ENCODE measurements at places on chromosomes 13 and 19.

- peak; percentile 8 for DNase-seq
These were observed 1.0 kb upstream of the CHAMP1 start for GRCh38 chr13:114313061-114313860.

GRCh38 chr13:67278235-67278634 lies 48.1 kb upstream of the PCDH9 start:
- no peak for DNase-seq

GRCh38 chr13:95122063-95122462 lies 179.2 kb downstream of the ABCC4 start:
- no peak for DNase-seq

DNA sequence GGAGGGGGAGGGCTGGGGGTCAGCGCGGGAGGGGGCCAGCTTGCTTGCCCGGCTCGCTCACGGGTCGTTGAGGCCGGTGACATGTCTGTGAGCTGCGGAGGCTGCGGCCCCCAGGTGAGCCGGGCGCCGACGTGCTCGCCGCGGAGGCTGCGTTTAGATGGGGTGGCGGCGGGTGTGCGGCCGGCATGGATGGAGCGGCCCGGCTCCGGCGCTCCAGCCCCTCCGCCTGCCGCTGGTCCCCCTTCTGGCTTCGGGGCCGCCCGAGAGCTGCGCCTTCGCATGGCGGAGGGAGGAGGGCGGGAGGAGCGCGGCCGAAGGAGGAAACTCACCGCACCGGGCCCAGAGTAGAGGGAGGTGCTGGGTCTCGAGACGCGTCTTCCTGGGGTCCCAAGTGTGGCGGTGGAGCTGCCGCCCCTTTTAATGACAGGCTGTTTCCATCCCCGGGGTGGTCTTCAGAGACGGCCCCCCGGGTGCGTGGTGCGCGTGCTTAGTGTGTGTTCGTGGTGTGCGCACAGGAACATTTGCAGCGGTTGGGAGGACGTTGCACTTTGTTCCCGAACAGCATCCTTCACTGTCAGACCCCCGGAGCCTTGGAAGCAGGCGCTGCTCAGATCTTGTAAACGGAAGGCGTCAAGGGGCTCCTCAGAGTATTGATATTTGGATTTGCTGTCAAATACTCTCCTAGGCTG lies at the start of gene AKAP11:
Gene AKAP11 (plus strand): TSS at position 38 of the 689 bp plus-strand sequence. CDS start 14,197 bp downstream, outside the sequence.
- peak; percentile 49 for DNase-seq

DNA sequence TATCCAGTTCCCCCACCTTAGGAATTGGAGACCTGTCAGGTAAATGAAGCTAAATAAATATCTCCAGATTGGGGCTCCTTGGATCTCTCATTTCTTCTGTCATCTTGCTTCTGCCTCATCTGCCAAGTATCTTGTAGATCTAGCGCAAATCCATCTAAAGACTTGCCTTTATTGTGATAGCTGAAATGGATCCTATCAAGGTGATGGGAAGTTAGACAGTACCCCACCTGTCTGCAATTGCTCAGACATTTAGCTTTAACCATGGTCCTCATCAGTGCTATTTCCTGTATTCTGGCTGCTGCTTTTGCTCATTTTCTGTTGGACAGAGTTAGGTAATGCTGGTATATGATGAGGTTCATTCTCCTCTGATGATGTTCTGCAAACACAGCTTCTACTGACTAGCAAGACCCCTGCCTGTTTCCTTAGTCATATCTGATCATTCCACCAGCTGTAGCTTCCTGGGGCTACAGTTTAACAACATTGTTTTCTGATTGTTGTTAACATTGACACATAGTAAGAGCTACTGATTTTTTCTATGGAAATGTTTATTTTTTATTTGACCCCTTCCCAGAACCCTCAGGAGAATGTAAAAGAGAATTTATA lies 340.0 kb downstream of the DCT start:
- DNase-seq: no peak

DNA sequence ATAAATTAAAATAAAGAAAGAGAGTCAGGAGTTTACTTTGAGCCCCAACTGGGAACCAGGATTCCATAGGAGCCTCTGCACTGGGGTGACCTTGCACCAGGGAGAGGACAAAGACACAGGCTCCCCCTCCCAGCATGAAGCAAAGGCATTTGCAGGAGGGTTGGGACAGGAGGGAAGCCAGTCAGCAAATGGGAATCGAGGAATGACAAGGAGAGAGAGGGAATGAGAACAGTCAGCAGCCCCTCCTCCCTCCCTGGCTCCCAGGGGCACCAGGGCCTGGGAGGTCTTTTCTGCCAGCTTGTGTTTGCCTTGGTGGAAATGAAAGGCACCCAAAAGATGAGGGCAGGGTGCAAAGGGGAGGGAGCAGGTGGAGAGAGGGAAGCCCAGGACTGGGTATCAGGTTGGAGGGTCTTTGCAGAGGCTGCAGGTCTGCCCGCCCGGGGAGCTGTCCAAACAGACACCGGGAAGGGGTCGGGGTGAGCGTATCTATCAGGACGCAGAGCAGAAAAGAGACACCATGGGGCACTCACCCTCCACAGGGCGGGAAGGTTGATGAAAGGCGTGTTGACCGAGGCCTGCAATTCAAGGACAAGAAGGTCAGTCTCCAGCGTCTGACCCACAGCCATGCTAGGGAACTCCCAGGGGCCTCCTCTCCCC lies 3.8 kb downstream of the SBSN start:
- no peak for DNase-seq

- no peak for DNase-seq
These were observed 26.8 kb downstream of the TUBA3C start for GRCh38 chr13:19154843-19155242.

DNA sequence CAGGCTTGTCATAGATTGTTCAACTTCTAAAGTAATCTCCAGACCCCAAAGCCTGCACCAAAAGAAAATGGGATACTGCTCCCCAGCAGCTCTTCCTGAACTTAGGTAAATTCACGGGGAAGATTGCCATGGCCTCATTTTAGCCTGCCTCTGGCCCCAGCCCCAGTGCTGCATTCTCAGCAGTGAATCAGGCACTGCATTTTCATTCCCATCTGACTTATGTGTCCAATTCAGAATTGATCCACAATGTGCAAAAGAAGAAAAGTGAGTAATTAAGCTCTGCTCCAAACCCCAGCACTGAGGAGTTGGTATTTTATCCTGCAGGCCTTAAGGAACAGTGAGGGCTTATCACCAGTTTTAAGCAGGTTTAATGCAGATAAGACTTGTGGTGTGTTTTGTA lies 176.4 kb downstream of the KCTD12 start:
- no peak for DNase-seq

GRCh38 chr19:51565583-51565982 lies 5.5 kb upstream of the ZNF175 start:
- DNase-seq: no peak

- DNase-seq: no peak
These were observed 721.6 kb upstream of the ARGLU1 start for GRCh38 chr13:107289540-107289939.

DNA sequence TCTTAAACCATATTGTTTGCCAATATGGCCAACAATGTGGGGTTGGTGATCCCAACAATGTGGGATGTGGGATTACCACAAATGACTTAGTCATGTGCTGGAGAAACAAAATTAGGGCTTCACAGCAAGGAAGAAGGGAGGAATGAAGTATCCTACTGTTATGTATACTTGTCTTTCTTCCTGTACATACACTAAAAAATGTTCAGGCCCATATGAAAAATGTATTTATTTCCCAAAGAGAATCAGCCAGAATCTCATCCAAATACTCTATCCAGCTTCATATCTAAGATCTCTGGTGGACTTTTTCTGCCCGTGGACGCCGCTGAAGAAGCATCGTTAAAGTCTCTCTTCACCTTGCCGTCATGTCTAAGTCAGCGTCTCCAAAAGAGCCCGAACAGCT lies at the start of gene HNRNPA1L2:
Gene HNRNPA1L2 (plus strand): TSS at position 301 of the 400 bp plus-strand sequence. CDS start 62 bp downstream, at position 363.
- DNase-seq: no peak

- DNase-seq: no peak
These were observed 55.8 kb downstream of the VAV1 start for GRCh38 chr19:6828306-6828697.

GRCh38 chr19:16027528-16027927 lies 48.8 kb upstream of the TPM4 start:
- DNase-seq: no peak

DNA sequence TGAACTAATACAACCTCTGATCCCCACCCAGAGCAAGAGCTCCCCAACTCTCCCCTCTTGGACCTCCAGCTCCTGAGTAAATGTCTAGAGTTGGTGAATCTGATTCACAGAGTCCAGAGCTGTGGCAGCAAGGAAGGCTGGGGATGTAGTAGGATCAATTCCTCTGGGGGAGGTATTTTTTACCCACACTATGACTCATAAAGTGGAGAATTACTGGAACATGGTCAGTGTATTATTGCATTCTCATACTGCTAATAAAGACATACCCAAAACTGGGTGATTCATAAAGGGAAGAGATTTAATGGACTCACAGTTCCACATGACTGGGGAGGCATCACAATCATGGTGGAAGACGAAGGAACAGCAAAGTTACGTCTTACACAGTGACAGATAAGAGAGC lies 496.7 kb downstream of the EFNB2 start:
- no peak for DNase-seq

GRCh38 chr13:46881621-46882020 lies 15.2 kb downstream of the HTR2A start:
- no peak for DNase-seq

GRCh38 chr19:39098365-39099269 lies 14.4 kb downstream of the ACP7 start:
- no peak for DNase-seq

- no peak for DNase-seq
These were observed 361.6 kb downstream of the RBM26 start for GRCh38 chr13:79044415-79044814.

- peak; percentile 51 for DNase-seq
These were observed 62.5 kb downstream of the RFX2 start for GRCh38 chr19:6047741-6048251.

DNA sequence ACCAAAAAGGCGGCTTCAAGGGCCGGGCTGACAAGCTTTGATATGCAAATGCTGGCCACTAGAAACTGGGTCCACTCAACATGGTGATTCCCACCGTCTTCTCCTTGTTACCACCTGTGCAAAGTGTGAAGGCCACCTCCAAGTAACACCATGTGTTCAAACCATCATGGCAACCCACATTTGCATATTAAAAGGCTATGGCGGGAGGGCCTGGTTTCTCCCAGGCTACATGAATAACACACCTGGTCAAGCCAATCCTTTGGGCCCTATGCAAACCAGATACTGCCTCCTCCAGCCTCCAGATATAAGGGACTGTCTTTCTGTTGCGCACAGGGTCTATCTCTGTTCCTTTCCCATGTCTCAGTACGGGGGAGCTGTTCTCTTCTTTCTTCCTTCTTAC lies 36.6 kb upstream of the ZSCAN5A start:
- no peak for DNase-seq

- no peak for DNase-seq
These were observed 12.7 kb downstream of the LPAR6 start for GRCh38 chr13:48400090-48400694.

GRCh38 chr13:43555667-43556066 lies 231.1 kb downstream of the ENOX1 start:
- no peak for DNase-seq

GRCh38 chr13:42746866-42747265 lies 34.5 kb upstream of the FAM216B start:
- DNase-seq: no peak

Measured in thyroid gland (tissue), 4 donors.